DND-41 (cell line): ENCODE measurements at places on chromosomes 5 and 9.

- peaks cover 7% of the 10 kb centered on the region for H3K4me1 ChIP-seq
- peaks cover 3% of the 10 kb centered on the region for H3K27me3 ChIP-seq
- peak; percentile 25 for DNase-seq
- H3K27ac ChIP-seq, result no peak overlapping the region
- no peaks in the 10 kb centered on the region for H3K36me3 ChIP-seq
- H3K4me3 ChIP-seq, result no peak overlapping the region
Measured at GRCh38 chr9:89576404-89576839, 28.4 kb upstream of the GADD45G start.

DNA sequence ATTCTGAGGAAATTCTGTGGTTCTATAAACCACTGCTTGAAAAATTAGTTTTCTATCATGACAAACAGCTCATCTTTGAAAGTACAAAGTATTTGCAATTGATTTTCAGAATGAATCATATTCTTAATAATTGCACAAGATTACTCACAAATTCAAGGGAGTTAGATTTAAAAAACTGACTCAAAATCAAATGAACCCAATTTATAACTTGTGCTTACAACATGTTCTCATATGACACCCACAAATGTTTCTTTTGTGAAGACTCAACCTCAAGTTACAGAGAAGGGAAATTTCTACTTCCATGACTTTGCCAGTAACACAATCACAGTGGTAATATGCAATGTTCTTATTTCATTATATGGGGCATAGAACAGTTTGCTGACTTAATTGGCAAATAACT is 272.0 kb upstream of the ACTBL2 start:
- H3K36me3 ChIP-seq, result no peaks in the 10 kb centered on the region
- DNase-seq, result no peak
- H3K4me3 ChIP-seq, result no peak overlapping the region
- H3K27ac ChIP-seq, result no peak overlapping the region
- no peaks in the 10 kb centered on the region for H3K27me3 ChIP-seq
- no peaks in the 10 kb centered on the region for H3K4me1 ChIP-seq

- no peak overlapping the region for H3K27ac ChIP-seq
- DNase-seq, result no peak
- H3K4me1 ChIP-seq, result no peaks in the 10 kb centered on the region
- no peaks in the 10 kb centered on the region for H3K36me3 ChIP-seq
- H3K27me3 ChIP-seq, result no peaks in the 10 kb centered on the region
Measured at GRCh38 chr5:122668552-122668951, 106.3 kb upstream of the SNX2 start.

DNA sequence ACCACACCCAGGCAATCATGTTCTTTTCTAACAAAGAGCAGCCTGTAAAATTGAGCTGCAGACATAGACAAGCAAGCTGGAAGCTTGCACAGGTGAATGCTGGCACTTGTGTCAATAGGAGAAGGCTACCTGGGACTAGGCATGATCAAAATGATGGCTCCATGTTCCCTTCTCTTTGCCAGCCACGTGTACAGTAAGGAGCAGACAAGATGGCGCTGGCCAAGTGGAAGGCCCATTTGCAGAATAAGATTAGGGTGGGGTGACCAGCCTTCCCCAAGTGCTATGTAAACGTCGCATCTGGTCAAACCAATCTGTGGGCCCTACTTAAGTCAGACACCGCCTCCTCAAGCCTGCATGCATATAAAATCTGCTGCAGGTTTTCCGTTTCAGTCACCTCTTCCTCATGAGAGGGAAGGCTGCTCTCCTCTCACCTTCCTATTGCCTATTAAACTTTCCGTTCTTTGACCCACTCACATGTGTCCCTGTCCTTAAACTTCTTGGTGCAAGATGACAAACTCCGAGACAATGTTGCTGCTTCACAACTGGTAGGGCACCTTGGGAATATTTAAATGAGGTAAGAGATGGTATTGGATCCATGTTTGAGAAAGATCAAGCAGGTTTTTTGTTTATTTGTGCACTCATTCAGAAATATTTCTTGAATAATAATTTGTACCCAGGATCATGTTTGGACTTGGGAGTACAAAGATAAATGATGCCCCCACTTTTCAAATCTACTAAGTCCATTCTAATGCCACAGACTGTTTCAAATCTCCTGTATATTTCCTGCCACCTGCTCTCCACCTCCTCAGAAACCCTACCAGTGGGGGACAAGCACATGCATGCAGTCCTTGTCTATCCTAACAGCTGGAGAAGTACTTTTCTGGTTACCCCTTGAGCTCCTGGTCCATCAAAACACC is 30.7 kb upstream of the TGFBR1 start:
- H3K4me3 ChIP-seq, result no peak overlapping the region
- DNase-seq, result no peak
- no peaks in the 10 kb centered on the region for H3K36me3 ChIP-seq
- H3K4me1 ChIP-seq, result peaks cover 38% of the 10 kb centered on the region

DNA sequence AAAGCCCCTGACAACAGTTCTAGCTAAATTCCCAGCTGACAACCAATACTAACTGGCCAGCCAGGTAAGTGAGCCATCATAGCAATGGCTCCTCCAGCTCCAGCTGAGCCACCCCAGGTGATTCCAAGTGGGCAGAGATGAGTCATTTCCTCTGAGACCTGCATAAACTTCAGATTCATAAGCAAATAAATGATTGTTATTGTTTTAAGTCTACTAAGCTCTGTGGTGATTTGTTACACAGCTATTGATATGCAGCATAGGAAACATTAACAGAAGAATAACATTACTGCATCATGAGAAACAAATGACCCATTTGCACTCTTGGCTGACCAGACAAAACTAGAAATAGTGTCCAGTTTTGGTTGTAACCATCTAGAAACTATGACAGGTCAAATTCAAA is 60.3 kb downstream of the TTC39B start:
- H3K27me3 ChIP-seq, result no peaks in the 10 kb centered on the region
- H3K4me3 ChIP-seq, result no peak overlapping the region
- no peaks in the 10 kb centered on the region for H3K4me1 ChIP-seq
- H3K36me3 ChIP-seq, result no peaks in the 10 kb centered on the region
- no peak overlapping the region for H3K27ac ChIP-seq
- DNase-seq, result no peak

DNA sequence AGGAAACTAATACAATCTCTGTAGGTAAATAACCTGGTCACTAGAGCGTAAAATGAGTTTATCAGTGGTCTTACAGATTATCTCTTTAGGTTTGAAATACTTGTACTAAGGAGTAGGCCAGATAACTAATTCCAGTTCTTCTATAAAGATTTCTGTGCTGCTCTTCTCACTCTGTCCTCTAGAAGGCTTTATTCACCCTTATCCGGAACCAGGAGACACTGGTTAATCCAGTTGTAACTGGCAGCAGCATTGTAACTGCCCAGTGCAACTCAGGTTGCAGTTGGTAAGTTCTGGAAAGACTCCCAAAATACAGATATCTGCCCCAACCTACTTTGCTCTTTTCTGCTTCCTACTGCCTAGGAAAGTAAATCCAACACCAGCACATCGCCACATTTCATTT is 19.8 kb downstream of the C5orf22 start:
- no peak overlapping the region for H3K27ac ChIP-seq
- no peaks in the 10 kb centered on the region for H3K27me3 ChIP-seq
- no peak overlapping the region for H3K4me3 ChIP-seq
- H3K4me1 ChIP-seq, result no peaks in the 10 kb centered on the region

DNA sequence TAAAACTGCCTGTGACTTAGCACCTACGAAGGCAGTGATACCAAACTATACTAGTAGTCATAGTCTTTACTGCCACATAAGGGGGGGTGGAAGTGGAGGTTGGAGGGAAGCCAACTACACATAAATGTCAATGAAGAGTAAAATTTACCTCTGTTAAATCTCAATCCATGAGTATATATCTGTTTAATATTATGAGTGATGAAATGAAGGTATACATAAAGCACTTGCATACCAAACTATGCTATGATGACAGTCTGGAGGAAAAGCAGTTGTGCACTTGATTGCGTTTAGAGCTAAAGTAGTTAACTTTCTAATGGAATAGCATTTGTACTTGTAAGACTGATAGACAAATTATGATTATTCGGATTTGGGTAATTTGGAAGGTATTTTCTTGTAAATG is 129.2 kb upstream of the POU5F2 start:
- DNase-seq, result no peak
- no peaks in the 10 kb centered on the region for H3K4me1 ChIP-seq
- no peak overlapping the region for H3K27ac ChIP-seq

DNA sequence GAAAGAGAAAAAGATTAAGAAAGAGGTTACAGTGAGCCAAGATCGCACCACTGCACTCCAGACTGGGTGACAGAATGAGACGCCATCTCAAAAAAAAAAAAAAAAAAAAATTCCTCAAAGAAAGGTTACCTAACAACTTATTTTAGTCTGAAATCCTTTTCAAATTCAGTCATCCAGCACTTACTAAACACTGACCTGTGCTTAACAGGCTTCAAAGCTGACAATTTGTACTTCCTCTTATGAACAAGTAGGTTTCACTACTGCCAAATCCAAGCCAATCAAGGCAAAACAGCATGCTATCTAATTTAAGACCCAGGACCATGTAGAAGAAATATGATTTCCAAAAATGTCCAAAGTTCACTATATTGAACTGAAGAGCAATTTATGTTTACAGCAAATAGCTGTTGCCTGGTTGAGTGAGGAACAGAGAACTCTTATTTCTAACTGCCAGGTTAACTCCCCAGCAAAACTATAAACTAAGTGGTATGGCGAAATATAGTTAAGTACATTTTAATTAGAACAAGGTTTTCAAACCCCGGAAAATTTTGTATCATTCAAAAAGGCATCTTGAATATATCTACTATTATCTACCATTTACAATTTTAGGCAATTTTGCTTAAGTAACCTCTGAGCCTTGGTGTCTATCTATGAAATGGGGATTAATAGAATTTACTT is 13.4 kb downstream of the PWWP2A start:
- H3K4me1 ChIP-seq, result no peaks in the 10 kb centered on the region
- no peak for DNase-seq
- H3K4me3 ChIP-seq, result no peak overlapping the region
- no peaks in the 10 kb centered on the region for H3K27me3 ChIP-seq

DNA sequence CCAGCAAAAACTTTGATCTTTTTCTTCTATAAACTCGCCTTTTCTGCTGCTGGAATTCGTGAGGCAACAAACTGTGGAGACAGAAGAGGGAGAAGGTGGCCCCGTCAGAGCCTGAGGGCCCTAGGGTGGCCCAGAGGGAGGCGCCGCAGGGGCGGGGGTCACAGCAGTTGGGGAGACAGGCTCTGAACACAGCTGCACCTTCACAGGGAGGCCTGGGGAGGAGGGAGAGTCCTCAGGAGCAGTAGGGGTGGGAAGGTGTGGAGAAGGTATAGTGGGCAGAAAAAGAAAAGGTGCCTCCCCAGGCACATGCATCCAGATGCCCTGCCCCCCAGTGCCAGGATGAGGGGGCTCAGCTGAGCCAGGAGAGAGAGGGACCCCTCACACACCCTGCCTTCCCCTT is 15.1 kb downstream of the PHF19 start:
- no peak for DNase-seq
- peaks cover 94% of the 10 kb centered on the region for H3K36me3 ChIP-seq
- no peaks in the 10 kb centered on the region for H3K27me3 ChIP-seq
- H3K27ac ChIP-seq, result no peak overlapping the region
- H3K4me3 ChIP-seq, result no peak overlapping the region
- H3K4me1 ChIP-seq, result no peaks in the 10 kb centered on the region

DNA sequence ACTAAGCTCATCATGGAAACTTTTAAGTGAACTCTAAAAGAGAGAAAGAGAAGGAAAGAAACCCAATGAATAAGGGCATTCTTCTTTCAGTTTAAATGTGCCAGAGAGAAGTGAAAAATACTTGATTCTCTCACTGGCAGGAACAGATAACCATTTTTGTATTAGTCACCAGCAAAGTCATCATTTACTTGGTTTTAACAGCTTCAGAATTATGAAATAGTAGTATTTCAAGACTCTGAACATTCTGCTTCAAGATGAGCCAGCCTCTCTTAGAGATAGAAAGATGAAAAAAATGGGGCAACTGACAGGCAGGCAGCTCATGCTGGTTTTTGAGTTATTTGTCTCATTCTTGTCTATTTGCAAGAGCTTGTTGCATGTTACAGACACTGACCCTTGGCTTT is 103.5 kb downstream of the GCNT1 start:
- no peak overlapping the region for H3K27ac ChIP-seq
- no peak overlapping the region for H3K4me3 ChIP-seq
- no peak for DNase-seq
- H3K27me3 ChIP-seq, result no peaks in the 10 kb centered on the region
- H3K36me3 ChIP-seq, result no peaks in the 10 kb centered on the region

GRCh38 chr5:14930486-14930885 is 58.9 kb upstream of the ANKH start:
- H3K27ac ChIP-seq, result no peak overlapping the region
- no peak overlapping the region for H3K4me3 ChIP-seq
- no peaks in the 10 kb centered on the region for H3K36me3 ChIP-seq
- no peak for DNase-seq
- H3K4me1 ChIP-seq, result peaks cover 15% of the 10 kb centered on the region

- peak within 1 kb of the TSS; percentile 96 for H3K4me3 ChIP-seq
- DNase-seq, result peak; percentile 86
- peak within 1 kb of the TSS; percentile 93 for H3K27ac ChIP-seq
- H3K36me3 ChIP-seq, result peaks cover 20% of the 10 kb centered on the region
Measured at GRCh38 chr5:154937718-154938466, at the start of gene GEMIN5. TSS of gene GEMIN5 (minus strand) at chr5:154938211. CDS start at chr5:154938133, 78 bp downstream.

- DNase-seq, result no peak
- H3K36me3 ChIP-seq, result no peaks in the 10 kb centered on the region
- H3K4me3 ChIP-seq, result no peak overlapping the region
- no peaks in the 10 kb centered on the region for H3K4me1 ChIP-seq
Measured at GRCh38 chr9:14488421-14489190, 174.7 kb upstream of the NFIB start.

GRCh38 chr5:82603033-82603987 is 325.2 kb upstream of the RPS23 start:
- H3K27ac ChIP-seq, result peak overlapping the region; percentile 81
- peak; percentile 42 for DNase-seq
- H3K4me1 ChIP-seq, result peaks cover 76% of the 10 kb centered on the region
- H3K36me3 ChIP-seq, result no peaks in the 10 kb centered on the region
- no peaks in the 10 kb centered on the region for H3K27me3 ChIP-seq

DNA sequence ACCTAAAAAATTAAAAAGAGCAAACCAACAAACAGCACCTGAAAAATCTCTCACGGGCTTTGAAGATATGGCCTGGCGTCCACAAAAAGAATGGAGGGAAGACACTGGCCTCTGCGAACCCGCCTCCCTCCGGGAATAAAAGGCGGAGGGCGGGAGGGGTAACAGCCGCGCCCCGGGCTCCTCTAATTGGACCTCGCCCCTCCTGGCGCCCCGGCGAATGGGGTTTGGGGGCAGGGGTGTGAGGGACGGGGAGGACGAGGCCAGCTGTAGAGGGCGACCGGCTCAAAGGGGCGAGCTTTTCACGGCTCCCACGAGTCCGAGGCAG is 753 bp downstream of the FANCC start:
- DNase-seq, result peak; percentile 75
- peaks cover 25% of the 10 kb centered on the region for H3K4me1 ChIP-seq
- H3K27ac ChIP-seq, result peak overlapping the region; percentile 71
- H3K27me3 ChIP-seq, result no peaks in the 10 kb centered on the region

DNA sequence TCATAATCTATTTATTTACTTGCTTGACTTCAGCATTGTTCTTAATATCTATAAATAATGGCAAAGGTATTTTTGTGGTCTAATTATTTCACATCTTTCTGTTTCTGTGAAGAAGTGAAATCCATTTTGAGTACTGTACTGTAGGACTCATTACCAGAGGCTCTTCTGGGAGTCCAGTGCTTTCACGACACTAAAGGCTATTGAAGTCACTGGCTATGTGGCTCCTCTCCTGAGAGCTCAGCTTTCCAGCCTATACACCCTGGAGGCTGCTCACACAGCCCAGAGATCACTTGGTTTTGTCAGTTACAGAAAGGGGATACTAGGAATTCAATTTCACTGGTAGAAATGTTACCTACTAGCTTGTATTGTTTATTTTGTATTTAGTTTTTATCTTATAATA is 547.3 kb downstream of the TAF11L14 start:
- H3K4me3 ChIP-seq, result no peak overlapping the region
- no peaks in the 10 kb centered on the region for H3K27me3 ChIP-seq
- H3K27ac ChIP-seq, result no peak overlapping the region
- H3K4me1 ChIP-seq, result no peaks in the 10 kb centered on the region
